ENCODE measurements at places on chromosomes 1 and 21.

DNA sequence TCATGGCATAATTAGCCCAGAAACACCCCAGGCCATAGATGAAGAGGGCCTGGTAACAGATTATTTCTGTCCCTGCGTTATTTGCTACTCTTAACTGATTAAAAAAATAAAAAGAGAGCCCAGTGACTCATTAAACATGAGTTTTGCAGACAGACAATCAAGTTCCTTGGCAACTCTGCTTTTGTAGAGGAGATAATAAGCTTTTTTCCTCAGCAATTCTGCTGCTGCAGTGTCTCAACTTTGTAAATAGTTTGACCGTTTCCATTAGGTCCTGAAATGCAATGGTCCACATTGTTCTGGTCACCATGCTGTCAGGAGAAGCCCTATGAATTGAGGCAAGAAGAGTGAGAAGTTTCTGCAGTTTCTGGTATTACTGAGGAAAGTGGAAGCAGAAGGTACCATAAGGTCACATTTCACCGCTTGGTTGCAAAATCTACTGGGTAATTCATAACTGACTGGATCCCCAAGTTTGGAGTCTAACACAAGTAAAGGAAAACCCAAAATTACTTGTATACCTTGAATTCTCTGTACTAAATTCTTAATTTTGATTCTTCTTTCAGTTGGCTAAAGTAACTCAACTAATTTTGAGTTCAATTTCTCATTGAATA is 139.5 kb downstream of the ZZZ3 start:
- no peak for DNase-seq

- peak; percentile 35 for DNase-seq
These were observed 5.9 kb downstream of the MAP7D1 start for GRCh38 chr1:36161641-36162531.

- no peak for DNase-seq
These were observed 19.9 kb downstream of the ALDH4A1 start for GRCh38 chr1:18882486-18882885.

GRCh38 chr1:196590012-196590708 is 18.1 kb downstream of the KCNT2 start:
- DNase-seq, result no peak

DNA sequence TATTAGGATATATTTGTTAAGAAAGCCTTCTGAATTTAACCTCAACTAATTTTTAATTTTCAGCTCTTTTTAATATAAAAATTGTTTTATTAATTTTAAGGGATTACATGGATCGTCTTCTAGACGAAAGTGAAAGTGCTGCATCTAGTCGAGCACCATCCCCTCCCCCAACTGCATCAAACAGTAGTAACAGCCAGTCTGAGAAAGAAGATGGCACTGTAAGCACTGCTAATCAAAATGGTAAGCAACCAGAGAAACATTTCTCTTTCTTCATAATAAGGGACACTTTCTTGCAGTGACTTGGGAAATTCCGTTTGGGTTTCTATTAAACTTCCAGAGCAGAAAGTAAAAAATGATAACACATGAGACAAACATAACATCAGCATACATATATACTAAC is 56.9 kb downstream of the MIER1 start:
- DNase-seq, result peak; percentile 21

- DNase-seq, result no peak
These were observed 128.2 kb downstream of the LBR start for GRCh38 chr1:225299624-225300023.
